Karpas-422 (cell line): ENCODE measurements at places on chromosomes 3 and 15. TPM values are rescaled to one million over a fixed set of nuclear protein-coding genes. Genes with fewer than 3 reads are reported as not detected.

GRCh38 chr3:12444582-12445471, 39.5 kb upstream of the TSEN2 start:
- no peak overlapping the region for H3K4me3 ChIP-seq
- DNase-seq: no peak
- no peaks in the 10 kb centered on the region for H3K36me3 ChIP-seq
- H3K4me1 ChIP-seq: no peaks in the 10 kb centered on the region
- H3K27me3 ChIP-seq: no peaks in the 10 kb centered on the region
- H3K27ac ChIP-seq: no peak overlapping the region

- H3K27me3 ChIP-seq: no peaks in the 10 kb centered on the region
- no peak overlapping the region for H3K4me3 ChIP-seq
- H3K36me3 ChIP-seq: no peaks in the 10 kb centered on the region
- no peaks in the 10 kb centered on the region for H3K4me1 ChIP-seq
- no peak for DNase-seq
Observed at GRCh38 chr3:96007650-96008195, 806.7 kb upstream of the EPHA6 start.

The OXTR gene
- 4.1 and 9.9 TPM in 2 replicates for total RNA-seq

- H3K4me3 ChIP-seq: no peak overlapping the region
- peaks cover 5% of the 10 kb centered on the region; the same call in 1 of the 2 replicates for H3K36me3 ChIP-seq
- H3K4me1 ChIP-seq: peaks cover 12% of the 10 kb centered on the region
- H3K27ac ChIP-seq: no peak overlapping the region
Observed at GRCh38 chr15:89114990-89115389, 26.7 kb downstream of the ABHD2 start.

The C3orf20 gene
- total RNA-seq: not detected in 2 replicates
